ENCODE measurements at places on chromosomes 3 and 15.

- no peak for DNase-seq
Observed at GRCh38 chr15:46442184-46442583, 807.4 kb downstream of the SQOR start.

DNA sequence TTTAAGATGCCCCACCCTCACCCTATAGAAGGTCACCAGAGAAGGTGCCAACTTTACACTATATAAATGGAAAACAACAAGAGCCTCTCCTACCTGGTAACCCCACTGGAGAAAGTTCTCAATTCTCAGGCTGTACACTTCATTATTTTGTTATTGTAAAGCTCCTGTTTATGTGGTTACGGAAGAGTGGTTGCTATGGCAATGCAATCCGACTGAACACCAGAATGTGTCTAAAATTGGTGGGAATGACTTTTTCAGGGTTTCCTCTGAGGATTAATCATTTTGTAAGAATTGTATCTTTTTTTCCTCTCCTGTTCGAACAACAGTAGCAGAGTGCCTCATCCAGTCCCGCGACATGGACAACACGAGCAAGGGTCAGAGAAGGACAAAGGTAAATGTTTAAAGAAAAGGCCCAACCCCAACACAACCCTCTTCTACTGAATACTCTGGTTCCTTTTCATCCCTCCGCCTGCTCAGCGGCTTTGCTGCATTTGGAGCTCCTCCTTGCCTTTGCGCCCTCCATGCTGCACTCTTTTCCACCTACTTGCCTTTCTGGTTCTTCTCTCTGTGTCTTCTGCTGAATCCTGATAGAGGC is 45.3 kb downstream of the DGKG start:
- DNase-seq: no peak

DNA sequence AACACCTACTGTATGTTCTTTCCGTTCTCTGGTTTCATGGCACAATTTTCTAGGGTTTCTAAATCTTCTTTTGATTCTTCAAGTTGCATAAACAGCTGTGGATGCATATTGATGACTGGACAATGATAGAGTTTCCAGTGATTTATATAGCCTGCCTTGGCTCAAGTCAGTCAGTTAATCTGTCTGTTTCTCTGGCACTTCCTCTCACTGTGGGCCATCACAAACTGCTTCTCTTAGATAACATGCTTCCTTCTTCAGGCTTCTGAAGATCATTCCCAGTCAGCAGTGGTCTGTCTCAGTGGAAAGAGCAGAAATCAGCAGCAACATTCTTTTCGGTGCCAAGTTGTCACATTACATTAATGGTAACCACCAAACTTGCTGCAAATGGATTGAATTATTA is 207.2 kb downstream of the RYR3 start:
- DNase-seq: no peak

GRCh38 chr3:52001443-52001974 is 5.8 kb upstream of the RPL29 start:
- peak; percentile 88 for DNase-seq

DNA sequence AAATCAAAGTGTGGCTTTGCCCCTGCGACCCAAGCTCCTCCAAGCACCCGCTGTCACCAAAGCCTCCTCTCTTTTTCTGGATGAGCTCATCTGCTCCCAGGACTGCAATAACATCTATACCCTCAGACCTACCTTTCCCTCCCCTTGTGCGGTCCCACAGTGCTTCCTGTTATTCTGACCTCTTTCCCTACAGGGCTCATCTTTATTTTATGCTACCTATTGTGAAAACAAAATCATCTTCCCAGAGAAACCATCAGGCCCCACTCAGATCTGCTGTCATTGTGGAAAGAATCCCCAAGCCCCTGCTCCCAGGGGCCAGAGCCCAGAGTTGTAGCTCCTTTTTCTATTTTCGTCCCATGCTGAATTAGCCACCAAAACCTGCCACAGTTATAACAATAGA is 162.2 kb downstream of the MEIS2 start:
- no peak for DNase-seq

DNA sequence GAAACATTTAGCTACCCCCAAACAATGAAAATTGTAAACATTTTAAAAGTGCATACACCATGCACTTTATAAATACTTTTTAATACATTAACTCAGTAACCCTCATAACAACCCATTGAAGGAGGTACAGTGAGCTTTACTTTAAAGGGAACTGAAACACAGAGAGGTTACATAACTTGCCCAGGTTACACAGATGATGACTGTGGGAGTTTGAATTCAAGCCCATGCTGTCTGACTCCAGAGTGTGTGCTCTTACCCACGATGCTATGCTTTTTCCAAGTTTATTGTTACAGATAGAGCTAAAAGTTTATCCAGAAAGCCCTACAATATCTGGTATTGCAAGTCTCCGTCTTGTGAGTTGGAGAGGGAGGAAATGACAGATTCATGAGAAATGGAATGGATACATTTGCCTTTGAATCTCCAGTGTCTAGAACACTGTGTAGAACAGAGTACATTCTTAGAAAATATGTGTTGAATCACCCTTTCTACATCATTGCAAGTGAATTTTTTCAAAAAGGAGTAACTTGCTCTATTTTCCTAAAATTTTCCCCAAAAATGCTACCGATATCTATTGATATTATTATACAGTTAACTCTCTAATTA is 428.3 kb downstream of the NAALADL2 start:
- DNase-seq: no peak

All from activated T-cell treated with anti-CD3 and anti-CD28 coated beads, Interleukin-2, amount 50 U/mL, for 1 hour (primary cell).